Progenitor cell of endocrine pancreas (in vitro differentiated cells): ENCODE measurements at places on chromosomes 16 and 17. TPM values are rescaled to one million over a fixed set of nuclear protein-coding genes. Genes with fewer than 3 reads are reported as not detected.
A peak's percentile ranks its signal among the peaks of the same experiment; 100 is the strongest.

Gene ZFPM1
- total RNA-seq: 88.5 and 90.6 TPM in 2 replicates

Gene RABEP1
- total RNA-seq: 46.2 and 50.1 TPM in 2 replicates

Gene SLC4A1
- not detected in 2 replicates for total RNA-seq

Gene TNFSF12
- 9.4 and 10.7 TPM in 2 replicates for total RNA-seq

Gene SLC25A11
- 46.8 and 47.4 TPM in 2 replicates for total RNA-seq

Gene PFAS
- total RNA-seq: 110 and 112 TPM in 2 replicates

Gene HLF
- 0.41 and 0.62 TPM in 2 replicates for total RNA-seq

Gene NPIPB13
- 27.0 and 27.1 TPM in 2 replicates for total RNA-seq

Gene ASGR1
- total RNA-seq: 10.6 and 11.1 TPM in 2 replicates

Gene C16orf96
- total RNA-seq: 1.2 and 1.7 TPM in 2 replicates

Gene C17orf78
- not detected in 2 replicates for total RNA-seq

Gene CD300C
- not detected in 2 replicates for total RNA-seq

Gene MEFV
- total RNA-seq: not detected in 2 replicates

Gene CACNB1
- total RNA-seq: 11.3 and 13.8 TPM in 2 replicates

Gene NPIPB6
- 5.7 and 7.0 TPM in 2 replicates for total RNA-seq

Gene AATK
- total RNA-seq: 12.2 and 12.9 TPM in 2 replicates

Gene TAT
- total RNA-seq: not detected in 2 replicates

DNA sequence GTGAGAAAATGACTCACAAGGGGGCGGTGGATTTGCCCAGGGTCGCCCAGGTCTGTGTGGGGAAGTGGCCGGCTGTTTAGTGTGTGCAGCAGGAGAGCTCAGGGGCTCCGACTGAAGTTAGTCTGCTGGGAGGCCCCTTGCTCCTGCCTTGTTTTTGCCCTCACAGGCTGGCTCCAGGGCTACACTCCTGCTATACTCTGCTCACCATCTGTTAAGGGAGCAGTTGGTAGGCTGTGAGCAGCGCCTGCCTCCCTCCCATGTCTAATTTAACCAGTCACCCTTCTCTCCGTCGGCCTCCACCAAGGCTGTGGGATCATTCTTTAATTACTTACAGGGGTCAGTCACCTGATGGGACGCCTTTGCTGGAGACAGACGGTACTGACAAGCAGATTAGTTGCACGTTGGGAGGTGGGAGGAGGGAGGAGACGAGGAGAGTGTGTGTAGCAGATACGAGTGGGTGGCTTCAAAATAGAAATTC lies 35.5 kb downstream of the KSR1 start:
- peak overlapping the region; percentile 93 for H3K27ac ChIP-seq
- no peaks in the 10 kb centered on the region for H3K27me3 ChIP-seq
- no peak for DNase-seq

DNA sequence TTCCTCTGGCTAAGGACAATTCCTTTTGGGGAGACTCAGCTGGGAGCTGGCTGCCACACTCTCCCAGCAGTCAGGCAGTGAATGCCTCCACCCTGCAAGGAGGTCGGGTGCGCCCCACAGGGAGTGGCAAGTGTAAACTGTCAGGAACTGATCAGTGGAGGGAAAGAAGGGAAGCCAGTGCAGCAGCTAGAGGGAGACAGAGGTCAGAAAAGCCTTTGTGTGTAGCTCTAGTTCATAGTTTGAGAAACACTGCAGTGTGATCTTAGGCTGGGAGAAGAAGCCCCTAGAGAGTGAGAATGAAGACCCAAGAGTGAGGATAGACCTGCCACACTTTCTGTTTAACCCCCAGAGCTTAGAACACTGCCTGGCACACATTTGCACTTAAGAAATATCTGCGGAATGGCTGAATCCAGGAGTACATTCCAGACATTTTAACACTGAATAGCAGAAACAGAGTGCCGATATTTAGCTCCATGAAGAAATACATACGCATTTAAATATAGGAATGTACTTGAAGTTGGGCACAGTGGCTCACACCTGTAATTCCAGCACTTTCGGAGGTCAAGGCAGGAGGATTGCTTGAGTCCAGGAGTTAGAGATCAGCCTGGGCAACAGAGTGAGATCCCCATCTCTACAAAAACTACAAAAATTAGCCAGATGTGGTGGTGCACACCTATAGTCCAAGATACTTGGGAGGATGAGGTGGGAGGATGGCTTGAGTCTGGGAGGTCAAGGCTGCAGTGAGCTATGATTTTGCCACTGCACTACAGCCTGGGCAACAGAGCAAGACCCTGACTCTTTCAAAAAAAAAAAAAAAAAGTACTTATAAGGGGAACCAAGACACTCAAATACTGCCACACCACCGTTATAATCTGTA lies 11.1 kb upstream of the SLC5A11 start:
- H3K27ac ChIP-seq: no peak overlapping the region
- no peaks in the 10 kb centered on the region for H3K36me3 ChIP-seq
- no peak overlapping the region for H3K4me3 ChIP-seq

GRCh38 chr16:69077251-69077650 lies 28.2 kb upstream of the HAS3 start:
- DNase-seq: no peak
- H3K27me3 ChIP-seq: no peaks in the 10 kb centered on the region
- no peak overlapping the region for H3K27ac ChIP-seq
- H3K36me3 ChIP-seq: no peaks in the 10 kb centered on the region
- H3K4me1 ChIP-seq: peaks cover 8% of the 10 kb centered on the region

DNA sequence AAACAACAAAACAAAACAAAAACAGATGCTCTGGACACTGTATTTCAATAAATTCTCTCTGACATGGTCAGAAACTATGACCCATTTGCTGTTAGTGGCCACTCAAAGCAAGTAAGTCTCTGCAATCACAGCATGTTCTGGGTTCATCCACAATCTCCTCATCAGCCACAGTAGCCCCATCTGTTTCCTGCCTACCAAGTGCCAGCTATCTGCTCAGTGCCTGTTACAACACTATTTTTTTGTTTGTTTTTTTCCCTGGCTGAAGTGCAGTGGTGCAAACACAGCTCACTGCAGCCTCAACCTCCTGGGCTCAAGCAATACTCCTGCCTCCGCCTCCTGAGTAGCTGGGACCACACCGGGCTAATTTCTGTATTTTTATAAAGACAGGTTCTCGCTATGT lies 137.9 kb downstream of the SOX9 start:
- H3K27me3 ChIP-seq: peaks cover 12% of the 10 kb centered on the region
- H3K36me3 ChIP-seq: no peaks in the 10 kb centered on the region
- no peak overlapping the region for H3K27ac ChIP-seq
- H3K4me1 ChIP-seq: no peaks in the 10 kb centered on the region
- DNase-seq: no peak
- no peak overlapping the region for H3K4me3 ChIP-seq

DNA sequence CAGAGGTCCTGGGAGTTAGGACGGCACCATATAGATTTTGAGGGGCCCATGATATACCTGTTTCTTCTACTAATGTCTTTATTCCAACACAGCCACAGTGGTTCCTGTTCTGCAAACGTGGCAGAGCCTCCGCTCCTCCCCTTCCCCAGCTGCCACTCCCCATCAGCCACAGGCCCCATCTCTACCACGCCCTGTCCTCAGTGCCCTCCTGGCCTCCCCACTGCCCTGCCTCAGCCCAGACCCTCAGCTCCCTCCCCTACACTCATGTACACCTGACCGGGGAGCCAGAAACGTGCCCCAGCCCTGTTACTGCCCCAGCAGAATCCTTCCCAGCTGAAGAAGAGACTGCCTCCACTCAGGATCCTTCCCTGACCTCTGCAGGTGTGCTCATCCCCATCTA lies 11.9 kb upstream of the RBFOX3 start:
- no peaks in the 10 kb centered on the region for H3K36me3 ChIP-seq
- H3K4me1 ChIP-seq: no peaks in the 10 kb centered on the region
- no peak overlapping the region for H3K27ac ChIP-seq
- no peak overlapping the region for H3K4me3 ChIP-seq
- DNase-seq: no peak
- peaks cover 60% of the 10 kb centered on the region for H3K27me3 ChIP-seq

DNA sequence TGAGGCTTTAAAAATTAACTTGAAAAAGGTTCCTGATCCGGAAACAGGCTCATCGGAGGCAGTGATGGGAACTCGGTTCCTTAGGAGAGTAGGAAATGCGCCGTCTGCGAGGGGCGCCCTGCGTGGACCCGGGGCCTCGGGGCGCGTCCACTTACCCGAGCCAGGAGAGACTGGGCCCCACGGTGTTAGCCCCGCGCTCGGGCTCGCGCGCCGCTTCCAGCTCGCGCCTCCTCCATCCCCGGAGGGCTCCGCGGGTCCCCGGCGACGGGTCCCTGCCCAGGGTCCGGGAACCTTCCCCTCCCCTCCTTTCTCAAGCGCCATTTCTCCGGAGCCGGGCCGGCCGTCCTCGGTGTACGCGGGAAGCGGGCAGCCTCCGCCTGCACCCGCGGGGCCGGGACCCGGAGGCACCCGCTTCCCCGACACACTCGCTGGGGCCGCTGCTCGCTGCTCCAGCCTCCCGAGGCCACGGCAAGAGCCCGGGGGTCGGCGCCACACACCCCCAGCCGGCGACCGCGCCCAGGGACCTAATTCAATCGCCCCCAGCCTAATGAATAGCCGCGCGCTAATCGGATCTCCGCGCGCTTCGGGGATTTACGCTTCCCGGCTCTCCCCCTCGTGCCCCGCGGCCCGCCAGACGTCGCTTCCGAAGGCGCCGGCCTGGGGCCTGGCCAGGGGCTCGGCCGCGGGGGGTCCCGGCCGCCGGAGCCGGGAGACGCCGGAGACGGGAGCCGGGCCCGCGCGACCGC lies 2.2 kb upstream of the BAHCC1 start:
- H3K27ac ChIP-seq: peak overlapping the region; percentile 88
- peak overlapping the region; percentile 86 for H3K4me3 ChIP-seq
- H3K27me3 ChIP-seq: no peaks in the 10 kb centered on the region
- peaks cover 46% of the 10 kb centered on the region for H3K4me1 ChIP-seq
- DNase-seq: no peak

GRCh38 chr17:39775031-39775430 lies 37.3 kb downstream of the GRB7 start:
- no peaks in the 10 kb centered on the region for H3K36me3 ChIP-seq
- H3K4me1 ChIP-seq: peaks cover 4% of the 10 kb centered on the region
- H3K27me3 ChIP-seq: peaks cover 22% of the 10 kb centered on the region
- DNase-seq: no peak

DNA sequence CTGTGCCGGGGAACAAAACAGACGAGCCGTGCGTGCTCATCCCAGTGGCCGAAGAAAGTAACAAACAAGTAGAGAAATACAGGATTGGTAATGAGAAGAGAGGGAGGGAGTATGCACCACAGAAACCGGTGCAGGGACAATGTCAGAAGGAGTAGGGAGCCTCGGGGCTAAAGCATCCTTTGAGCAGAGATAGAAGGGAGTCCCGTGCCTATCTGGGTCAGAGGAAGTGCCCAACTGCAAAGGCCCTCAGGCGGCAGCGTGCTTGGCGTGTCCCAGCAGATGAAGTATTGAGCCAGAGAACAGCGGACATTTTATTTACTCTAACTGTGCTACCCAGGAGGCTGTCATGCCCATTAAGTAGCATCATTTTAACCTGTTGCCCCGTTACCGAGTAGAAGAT lies 114.9 kb upstream of the CACNG5 start:
- no peak overlapping the region for H3K4me3 ChIP-seq
- peaks cover 26% of the 10 kb centered on the region for H3K4me1 ChIP-seq
- no peaks in the 10 kb centered on the region for H3K27me3 ChIP-seq

DNA sequence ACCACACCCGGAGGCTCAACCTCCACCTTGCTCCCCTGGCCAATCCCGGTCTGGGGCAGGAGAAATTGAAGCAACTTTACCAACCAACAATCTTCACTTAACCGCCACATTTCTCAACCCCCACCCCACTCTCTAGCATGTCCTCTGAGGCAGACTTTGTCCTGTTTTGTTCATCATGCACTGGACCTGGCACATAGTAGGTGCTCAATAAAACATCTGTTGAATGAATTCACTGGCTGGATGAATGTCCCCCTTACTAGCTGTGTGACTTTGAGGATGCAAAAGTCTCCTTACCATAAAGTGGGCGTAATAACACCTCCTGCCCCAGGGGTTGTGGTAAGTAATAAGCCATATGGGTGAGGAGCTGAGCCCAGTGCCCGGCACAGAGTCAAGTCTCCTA lies 5.8 kb downstream of the SPPL2C start:
- H3K36me3 ChIP-seq: no peaks in the 10 kb centered on the region
- H3K27me3 ChIP-seq: peaks cover 36% of the 10 kb centered on the region
- DNase-seq: no peak

GRCh38 chr16:12461201-12461600 lies 342.5 kb downstream of the CPPED1 start:
- H3K4me1 ChIP-seq: no peaks in the 10 kb centered on the region
- no peak overlapping the region for H3K27ac ChIP-seq
- DNase-seq: no peak

DNA sequence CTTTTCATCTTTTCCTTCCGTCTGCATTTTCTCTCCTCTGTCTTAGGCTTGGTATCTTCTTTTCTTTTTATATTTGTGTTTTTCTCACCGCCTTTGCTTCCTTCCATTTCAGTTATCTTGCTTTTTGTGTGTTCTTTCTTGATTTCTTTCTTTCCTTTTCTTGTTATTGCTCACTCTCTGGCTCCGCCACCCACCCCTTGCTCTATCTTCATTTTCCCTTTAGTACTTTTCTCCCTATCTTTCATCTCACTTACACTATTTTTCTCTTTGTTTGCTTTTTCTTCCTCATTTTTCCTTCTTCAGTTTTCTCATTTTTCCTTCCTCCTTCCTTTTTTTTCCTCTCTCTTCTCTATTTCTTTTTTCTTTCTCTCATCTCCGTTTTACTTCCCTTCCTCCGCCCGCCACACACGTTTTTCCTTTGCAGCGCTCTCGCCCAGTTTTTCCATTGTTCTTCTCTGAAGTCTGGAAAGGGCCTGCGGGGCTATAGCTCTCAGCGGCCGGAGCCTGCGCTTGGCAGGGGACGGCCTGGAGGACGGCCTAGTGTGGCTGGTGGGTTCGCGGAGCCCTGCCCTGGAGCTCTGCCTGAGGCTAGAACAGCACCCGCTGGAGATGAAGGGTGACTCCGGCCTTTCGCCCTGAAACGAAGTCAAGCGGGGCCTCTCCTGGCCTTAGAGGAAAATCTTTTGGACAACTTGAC lies 5.2 kb upstream of the HOXB13 start:
- DNase-seq: no peak
- H3K27ac ChIP-seq: no peak overlapping the region
- peaks cover 4% of the 10 kb centered on the region for H3K4me1 ChIP-seq
- no peaks in the 10 kb centered on the region for H3K36me3 ChIP-seq
- H3K27me3 ChIP-seq: peaks cover 97% of the 10 kb centered on the region
- no peak overlapping the region for H3K4me3 ChIP-seq

GRCh38 chr16:8795818-8796217 lies 1.6 kb downstream of the TMEM186 start:
- no peak for DNase-seq
- peak overlapping the region; percentile 94 for H3K4me3 ChIP-seq
- no peak overlapping the region for H3K27ac ChIP-seq

- peaks cover 31% of the 10 kb centered on the region for H3K4me1 ChIP-seq
- peak overlapping the region; percentile 89 for H3K27ac ChIP-seq
- H3K27me3 ChIP-seq: no peaks in the 10 kb centered on the region
- no peaks in the 10 kb centered on the region for H3K36me3 ChIP-seq
- peak overlapping the region; percentile 3 for H3K4me3 ChIP-seq
Observed at GRCh38 chr17:41678907-41679739, 9.6 kb upstream of the EIF1 start.

- H3K4me3 ChIP-seq: no peak overlapping the region
- DNase-seq: no peak
- H3K27me3 ChIP-seq: peaks cover 17% of the 10 kb centered on the region
- H3K36me3 ChIP-seq: peaks cover 12% of the 10 kb centered on the region
- peaks cover 19% of the 10 kb centered on the region for H3K4me1 ChIP-seq
Observed at GRCh38 chr17:38324141-38324697, 19.5 kb downstream of the GPR179 start.

GRCh38 chr17:80812362-80813088 lies 179.1 kb upstream of the CHMP6 start:
- no peak for DNase-seq
- no peaks in the 10 kb centered on the region for H3K27me3 ChIP-seq
- no peak overlapping the region for H3K27ac ChIP-seq
- H3K4me1 ChIP-seq: no peaks in the 10 kb centered on the region
